ENCODE measurements at places on chromosomes 5 and 9.

DNA sequence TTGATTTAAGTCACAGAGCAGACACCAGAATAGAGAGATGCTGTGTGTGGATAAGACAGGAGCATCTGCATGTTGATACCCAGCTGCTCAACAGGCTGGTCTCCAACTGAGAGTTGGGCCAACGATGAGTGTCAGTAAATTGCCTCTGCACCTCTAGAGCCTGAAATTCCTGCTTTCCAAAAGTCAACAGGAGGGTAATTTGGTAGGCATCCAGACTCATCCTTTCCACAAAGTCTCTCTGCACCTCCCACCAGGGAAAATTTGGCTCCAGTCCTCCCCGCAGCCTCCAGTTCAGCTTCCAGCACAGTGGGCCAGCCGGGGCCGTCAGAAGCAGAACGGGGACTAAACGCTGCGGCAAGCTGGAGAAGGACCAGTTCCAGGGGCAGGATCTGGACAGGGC lies 136.9 kb downstream of the RFK start:
- DNase-seq, result no peak

DNA sequence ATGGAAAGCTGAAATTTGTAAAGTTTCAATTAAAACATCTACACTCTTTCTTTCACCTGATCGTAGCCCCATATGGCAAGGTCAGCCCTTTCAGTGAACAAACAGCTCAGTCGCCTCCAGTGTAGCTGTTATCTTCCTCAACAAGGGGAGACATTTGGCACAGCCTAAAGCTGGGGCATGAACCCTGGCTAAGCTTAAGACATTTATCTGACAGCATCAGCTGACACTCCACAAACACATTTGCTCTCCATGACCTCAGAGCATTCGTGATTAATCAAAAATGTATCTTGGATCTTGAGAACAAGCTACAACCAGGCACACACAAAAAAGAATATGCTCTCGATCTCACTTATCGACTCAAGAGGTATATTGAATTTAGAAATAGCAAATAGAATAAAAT lies 67.3 kb downstream of the POU5F2 start:
- DNase-seq, result peak; percentile 97

DNA sequence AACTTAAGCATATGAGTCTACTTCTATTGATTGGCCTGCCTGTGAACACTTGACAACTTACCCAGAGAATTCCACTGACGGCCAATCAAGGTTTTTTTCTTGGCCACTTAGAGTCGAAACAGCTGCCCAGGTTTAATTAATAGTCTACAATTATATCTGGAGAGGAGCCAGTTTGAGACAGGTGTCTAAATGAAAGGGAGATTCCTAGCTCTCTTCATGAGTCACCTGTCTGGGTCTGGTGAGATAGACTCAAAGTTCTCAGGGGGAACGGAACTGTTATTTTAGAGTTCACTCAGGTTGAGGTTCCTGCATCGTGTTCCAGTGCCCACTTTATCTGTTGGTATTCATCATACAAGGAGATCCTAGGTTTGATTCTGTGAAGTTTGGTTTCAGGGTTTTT lies 111.0 kb downstream of the CD180 start:
- DNase-seq, result no peak

DNA sequence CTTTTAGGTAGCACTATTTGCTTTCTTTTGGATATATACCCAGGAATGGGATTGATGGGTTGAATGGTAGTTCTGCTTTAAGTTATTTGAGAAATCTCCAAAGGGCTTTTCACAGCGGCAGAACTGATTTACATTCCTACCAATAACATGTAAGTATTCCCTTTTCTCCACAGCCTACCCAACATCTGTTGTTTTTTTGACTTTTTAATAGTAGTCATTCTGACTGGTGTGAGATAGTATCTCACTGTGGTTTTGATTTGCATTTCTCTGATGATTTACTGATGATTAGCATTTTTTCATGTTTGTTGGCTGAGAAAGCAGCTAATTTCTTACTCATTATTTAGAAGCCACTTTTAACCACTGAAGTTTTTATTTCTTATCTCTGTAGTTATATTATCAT lies 221.1 kb upstream of the ACTBL2 start:
- DNase-seq, result no peak

DNA sequence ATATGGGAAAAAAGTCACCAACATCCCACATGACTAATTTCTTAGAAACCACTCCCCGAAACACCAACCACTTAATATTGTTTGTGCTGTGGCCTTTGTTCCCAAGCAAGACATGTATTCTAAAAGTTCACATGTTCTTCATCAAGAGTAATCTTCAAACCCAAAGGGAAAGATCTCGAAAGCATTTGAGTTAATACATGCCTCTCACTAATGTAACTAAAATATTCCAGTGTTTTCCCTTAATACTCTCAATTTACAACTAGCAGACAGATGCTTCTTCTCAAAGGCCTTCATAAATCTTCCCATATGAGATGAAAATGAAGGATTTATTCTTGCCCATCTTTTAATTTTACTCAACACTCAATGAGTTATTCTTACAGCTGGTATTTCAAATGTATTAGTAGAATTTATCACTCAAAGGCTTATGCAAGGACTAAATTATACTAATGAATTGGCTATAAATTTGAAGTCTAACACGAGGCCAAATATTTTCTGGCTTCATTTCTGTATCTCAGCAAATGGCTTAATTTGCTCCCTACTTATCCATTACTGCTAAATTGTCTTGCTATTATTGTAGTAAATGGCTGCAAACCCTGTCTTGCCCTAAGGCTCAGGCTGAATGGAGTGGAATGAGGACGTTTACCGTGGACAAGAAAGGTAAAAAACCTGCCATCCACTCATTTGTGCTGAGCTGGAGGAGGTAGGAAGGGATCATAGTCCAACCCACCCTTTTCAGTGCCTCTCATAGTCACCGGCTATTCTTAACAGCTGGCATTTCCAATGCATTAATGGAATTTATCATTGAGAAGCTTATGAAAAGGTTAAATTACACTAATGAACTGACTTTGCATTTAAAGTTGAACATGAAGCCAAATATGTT lies 474.4 kb downstream of the RASEF start:
- no peak for DNase-seq

DNA sequence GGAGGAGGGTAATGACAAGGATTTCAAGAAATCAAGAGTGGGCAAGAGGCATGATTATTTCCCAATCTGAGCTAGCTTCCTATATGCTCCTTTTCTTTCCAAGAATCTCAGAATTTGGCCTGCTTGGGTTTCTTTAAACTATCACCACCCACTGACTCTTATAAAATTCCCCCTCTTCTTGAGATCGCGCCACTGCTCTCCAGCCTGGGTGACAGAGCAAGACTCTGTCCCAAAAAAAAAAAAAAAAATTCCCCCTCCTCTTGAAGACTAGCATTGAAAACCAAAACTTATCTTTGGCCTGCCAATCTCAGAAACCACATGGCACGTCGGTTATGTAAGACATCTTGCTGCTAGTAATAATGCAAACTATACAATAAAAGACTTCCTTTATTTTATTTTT lies 3.4 kb upstream of the DMXL1 start:
- DNase-seq, result peak; percentile 18

- no peak for DNase-seq
These were observed 87.0 kb upstream of the TLE1 start for GRCh38 chr9:81776390-81776789.

DNA sequence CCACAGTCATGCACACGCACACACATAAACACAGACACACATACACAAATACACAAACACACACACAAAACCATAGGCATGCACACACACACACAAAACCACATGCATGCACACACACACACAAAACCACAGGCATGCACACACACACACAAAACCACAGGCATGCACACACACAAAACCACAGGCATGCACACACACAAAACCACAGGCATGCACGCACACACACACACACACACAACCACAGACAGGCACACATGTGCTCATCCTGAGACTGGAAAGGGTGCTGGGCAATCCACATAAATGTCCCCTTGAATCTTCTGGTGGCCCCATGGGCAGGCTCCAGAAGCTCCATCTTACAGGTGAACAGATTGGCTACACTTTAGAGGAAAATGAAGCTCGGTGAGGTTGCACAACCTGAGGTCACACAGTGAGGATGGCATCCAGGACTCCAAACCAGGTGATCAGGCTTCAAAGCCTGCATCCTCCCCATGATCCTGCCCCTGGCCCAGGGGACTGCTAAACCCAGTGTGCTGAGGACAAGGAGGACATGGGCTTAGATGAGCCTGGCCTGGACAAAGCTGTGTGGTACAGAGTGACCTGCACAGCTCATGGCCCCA lies 144.8 kb downstream of the GADD45G start:
- no peak for DNase-seq

GRCh38 chr5:59891962-59892643 lies 1.4 kb downstream of the PDE4D start:
- no peak for DNase-seq

- no peak for DNase-seq
These were observed 183.4 kb downstream of the PAPPA start for GRCh38 chr9:116337015-116337414.

- peak; percentile 66 for DNase-seq
These were observed 16.7 kb upstream of the COMMD10 start for GRCh38 chr5:116068028-116068632.

GRCh38 chr9:87954230-87954629 lies 20.1 kb downstream of the CDK20 start:
- DNase-seq, result no peak

DNA sequence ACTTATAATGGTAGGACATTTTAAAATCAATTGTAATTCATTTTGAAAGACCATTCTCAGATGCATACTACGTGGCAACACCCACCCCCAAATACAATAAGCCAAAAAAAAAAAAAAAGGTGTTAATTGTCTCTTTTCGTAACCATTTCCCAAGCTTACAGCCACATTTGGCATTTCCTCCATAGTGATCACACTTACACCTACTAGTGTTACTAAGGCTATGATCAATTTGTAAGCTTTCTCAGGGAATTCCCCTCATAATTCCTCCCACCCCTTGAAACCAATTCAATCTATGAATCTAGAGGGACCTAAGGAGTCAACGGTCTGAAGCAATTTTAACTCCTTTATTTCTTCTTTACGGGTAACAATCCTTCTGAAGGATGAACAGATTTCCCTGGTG lies 40.1 kb downstream of the NR2F1 start:
- no peak for DNase-seq

GRCh38 chr5:142984011-142984410 lies 213.8 kb downstream of the ARHGAP26 start:
- DNase-seq, result no peak

- DNase-seq, result no peak
These were observed 24.6 kb upstream of the BARX1 start for GRCh38 chr9:93979721-93980120.

GRCh38 chr5:133274597-133274935 lies 222.8 kb downstream of the HSPA4 start:
- no peak for DNase-seq

- no peak for DNase-seq
These were observed 143.0 kb downstream of the CARTPT start for GRCh38 chr5:71862087-71862486.

DNA sequence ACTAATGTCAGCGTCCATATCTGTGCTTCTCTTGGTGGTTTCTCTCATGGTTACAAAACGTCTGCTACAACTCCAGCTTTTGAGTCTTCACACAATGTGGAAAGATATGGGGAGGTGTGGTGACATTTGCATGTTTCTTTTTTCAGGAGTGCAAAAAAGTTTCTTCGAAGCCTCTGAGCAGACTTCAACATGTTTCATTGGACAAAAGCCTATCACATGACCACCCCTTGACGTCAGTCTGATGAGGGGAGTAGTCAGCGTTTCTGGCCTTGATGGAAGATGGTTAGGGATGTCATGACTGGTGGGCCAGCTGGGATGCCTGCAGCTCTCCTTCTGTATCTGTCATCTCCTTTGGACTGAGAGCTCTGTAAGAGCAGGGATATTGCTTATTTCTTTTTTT lies 61.4 kb downstream of the PTPDC1 start:
- DNase-seq, result no peak

GRCh38 chr9:114288193-114289091 lies 34.5 kb upstream of the ORM1 start:
- DNase-seq, result no peak

DNA sequence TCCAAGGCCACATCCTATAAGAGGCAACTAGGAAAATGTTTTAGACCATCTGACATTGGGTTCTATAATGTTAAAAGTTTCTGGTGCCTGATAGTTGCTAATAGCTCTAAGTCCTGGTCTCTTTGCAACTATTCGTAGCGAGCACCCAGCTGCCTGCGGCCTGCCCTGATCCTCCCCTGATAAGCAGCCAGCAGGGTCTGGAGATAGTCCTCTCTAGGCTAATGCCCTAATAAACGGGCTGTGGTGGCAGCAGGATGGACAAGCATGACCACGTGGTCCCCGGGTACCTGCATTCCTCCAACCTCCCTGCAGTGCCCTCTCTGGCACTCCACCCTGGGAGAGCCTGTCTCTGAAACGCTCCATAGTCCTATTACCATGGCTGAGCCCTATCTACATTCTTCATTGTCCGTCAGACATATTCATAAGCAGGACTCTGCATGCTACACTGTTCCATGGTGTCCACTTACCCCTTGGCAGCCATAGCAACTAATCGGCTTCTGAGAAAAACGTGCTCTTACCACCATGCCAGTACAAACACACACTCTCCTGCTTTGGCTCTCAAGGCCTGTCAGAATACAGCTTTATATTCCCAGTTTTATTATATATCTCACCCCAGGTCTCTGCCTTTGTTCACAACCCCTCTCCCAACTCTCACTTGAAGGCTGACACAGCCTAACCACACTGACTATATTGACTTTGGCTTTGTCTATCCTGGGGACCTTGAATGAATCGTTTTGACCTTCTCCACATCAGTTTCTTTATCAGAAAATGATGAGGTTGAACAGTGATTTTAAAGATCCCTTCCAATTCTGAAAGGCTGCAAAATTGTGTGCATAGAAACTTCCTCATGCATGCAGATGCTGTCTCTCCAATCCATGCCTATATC lies 49.9 kb upstream of the DAPK1 start:
- peak; percentile 70 for DNase-seq

- peak; percentile 22 for DNase-seq
These were observed 107.3 kb upstream of the SARDH start for GRCh38 chr9:133845440-133845839.

GRCh38 chr9:124544535-124544934 lies 37.3 kb upstream of the NR5A1 start:
- DNase-seq, result peak; percentile 34

GRCh38 chr5:85549229-85549628 lies 1068.5 kb upstream of the COX7C start:
- no peak for DNase-seq

DNA sequence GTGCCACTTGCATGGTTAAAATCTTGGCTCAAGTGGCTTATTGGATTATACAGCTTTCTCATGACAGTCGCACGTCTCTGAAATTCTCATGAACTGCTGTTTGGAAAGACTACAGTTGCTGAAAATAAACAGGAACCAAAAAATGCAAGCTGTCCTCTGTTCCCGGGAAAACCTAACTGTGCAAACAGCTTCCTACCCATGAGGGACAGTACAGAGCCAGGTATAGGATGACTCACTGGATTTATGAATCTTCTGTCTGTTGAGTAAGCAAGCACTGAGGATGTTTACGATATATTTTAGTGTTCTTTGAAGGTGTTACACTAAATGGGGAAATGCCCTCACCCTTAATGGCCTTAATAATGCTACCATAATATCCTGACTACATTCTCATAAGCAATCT lies 380.3 kb upstream of the TNC start:
- DNase-seq, result no peak
